Chondrocyte (in vitro differentiated cells): ENCODE measurements at places on chromosomes 16 and 17. TPM values are rescaled to one million over a fixed set of nuclear protein-coding genes. Genes with fewer than 3 reads are reported as not detected.

- no peak for DNase-seq
These were observed 74.2 kb upstream of the DNAJA2 start for GRCh38 chr16:47047524-47048203.

DNA sequence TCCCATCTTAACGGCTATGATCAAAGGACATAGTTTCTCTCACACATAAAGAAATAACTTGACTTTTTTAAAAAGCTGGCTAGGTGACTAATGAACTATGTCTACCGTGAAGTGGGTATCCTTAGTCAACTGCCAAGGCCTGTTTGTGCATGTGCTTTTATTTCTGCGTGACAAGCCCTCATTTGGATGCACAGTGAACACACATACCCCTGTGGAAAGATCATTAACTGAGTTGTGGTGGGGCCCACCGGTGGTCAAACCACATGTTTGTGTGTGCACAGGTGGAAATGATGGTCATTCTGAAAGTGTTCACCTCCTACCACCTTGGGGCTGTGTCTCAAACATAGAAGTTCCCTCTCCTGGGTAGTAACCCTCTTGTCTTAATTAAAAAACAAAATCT is 256.1 kb upstream of the SALL1 start:
- DNase-seq: no peak

DNA sequence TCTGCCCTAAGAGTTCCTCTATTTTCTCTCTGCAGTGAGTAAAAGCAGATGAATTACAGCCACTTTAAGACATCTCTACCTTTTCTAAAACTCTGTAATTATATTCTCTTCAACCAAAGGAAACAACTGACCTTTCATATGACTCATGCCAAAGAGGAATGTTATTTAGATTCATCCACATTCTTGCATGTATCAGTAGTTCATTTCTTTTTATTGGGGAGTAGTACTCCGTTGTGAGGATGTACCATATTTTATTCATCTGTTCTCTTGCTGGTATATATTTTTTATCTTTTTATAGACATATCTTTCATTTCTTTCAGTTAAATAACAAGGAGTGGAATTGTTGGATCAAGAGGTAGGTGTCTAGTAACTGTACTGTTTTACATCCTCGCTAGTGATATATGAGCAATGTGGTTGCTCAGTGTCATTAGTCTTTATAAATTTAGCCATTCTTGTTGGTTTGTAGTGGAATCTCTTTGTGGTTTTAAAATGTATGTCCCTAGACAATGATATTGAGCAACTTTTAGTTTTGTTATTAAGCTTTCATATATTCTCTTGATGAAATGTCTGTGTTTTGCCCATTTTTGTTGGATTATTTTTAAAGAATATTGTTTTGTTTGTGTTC is 7.8 kb upstream of the MYH8 start:
- no peak for DNase-seq

DNA sequence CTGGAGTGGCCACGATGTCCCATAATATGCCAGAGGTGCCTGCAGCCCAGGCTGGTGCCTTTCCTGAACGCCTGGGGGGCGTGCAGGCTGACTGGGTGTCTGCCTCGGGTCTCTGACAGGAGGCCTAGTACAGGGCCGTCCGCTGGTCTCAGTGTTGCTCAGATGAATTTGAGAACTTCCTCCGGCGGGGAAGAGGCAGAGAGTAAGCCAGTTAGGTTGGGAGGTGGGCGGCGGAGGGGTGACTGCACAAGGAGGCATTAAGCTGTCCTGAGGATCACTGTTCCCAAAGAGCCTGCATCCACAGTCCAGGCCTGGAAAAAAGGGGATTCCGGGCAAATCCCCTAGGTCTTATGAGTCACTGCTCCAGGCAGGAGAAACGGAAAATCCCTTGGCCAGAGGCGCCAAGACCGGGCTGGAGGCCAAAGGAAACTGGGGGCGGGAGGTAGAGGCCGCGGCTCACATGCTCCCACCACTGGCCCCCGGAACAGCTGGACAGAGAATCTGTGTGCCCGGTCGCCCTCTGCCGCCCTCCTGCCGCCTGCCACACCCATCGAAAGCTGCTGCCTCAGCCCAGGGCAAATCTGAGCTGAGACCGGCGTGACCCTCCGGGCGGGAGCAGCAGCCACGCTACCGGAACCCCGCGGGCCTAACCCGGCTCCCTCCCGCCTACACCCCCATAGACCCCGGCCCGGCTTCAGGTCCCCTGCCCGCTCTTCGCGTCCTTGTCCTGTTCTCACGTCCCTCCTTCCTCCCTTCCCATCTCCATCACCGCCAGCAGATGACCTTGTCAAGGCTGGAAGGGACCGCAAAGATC is 1.2 kb downstream of the TRIM47 start:
- peak; percentile 95 for DNase-seq

DNA sequence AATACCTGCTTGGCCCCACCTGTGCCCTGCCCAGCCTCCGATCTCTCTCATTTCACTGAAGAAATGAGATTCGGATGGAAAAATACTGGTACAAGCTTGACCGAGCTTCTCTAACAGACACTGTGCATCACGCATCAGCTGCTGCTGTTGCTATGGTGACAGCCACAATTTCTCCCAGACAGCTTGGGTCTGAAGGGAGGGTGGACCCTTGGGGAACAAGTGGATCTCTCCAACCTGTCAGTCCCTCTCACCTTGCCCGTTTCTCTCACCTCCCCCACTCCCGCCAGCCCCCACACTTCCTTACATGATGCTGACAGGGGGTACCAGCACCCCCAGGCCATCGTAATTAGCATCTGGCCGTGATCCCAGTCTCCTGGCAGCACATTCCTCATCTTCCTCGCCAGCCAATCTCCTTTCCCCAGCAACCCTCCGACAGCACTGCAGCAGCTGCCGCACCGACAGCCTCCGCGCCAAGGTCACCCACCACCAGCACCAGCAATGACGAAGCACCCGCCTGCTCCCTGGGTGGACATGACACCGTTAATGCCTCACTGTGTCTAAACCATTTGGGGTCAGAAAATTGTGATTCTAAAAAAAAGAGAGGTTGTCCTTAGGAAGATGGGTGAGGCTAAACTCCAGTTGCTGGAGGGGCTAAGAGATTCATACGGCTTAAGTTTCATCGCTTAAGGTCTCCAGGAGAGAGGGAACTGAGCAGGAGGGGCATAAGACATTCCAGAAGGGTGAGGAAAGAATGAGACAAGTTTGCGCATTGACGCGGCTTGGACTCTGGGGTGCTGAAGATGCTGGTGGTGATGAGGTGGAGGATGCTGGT is 58.6 kb upstream of the TNRC6A start:
- DNase-seq: no peak

DNA sequence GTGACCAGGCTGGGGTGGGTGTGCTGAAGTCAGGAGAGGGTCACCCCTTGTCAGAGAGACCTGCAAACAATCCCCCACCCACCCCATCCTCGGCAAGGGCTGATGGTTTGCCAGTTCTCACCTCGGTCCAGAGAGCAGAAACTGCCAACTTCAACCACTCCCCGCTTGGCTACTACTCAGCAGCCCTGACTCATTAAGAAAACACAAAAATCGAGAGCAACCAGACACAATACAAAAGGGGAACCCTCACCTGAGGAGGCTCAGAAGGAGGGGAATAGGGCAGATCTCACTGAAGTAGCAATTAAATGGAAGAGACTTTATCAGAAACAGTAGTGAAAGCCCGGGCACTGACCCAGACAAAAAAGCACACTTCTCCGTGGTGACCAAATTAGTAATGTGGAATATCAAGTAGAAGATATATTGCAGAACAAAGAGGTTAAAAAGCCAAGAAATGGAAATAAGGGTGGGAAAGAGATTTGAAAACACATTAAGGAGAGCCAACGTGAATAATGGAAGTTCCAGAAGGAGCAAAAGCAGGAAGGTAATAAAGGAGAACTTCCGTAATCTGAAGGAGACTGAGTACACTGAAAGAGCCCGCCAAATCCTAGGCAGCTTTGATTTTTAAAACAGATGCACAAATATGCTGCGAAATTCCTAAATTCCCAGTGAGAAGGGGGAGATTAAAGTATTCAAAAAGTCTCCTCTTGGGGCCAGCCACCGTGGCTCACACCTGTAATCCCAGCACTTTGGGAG is 23.6 kb downstream of the CENPV start:
- no peak for DNase-seq

PHOSPHO1 gene
- total RNA-seq: 0.36 TPM in 1 of 3 replicates, not detected in the others

TBC1D3I gene
- total RNA-seq: 0.58 to 0.60 TPM in 2 of 3 replicates, not detected in the other

SLFN11 gene
- 15.2 to 19.0 TPM (median 18.2 TPM) in 3 replicates for total RNA-seq

CENPT gene
- 50.5 to 58.3 TPM (median 52.8 TPM) in 3 replicates for total RNA-seq
